ENCODE measurements at places on chromosomes 5 and 9.

DNA sequence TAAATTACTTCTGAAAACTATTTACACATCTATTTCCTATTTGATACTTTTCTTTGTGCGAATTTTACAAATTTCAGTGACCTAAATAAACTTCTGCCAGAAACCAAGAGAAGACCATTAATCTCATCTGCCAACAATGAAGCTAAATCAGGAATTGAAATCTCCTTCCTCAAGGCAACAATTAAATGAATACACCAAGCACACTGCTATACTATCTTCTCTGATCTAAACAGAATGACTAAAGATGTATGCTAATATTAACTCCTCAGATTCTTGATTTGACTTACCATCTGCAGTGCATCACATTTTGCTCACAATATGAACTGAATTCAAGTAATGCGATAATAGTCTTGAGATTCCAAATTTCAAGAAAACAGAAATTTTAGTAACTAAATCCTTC lies 82.3 kb downstream of the CEP120 start:
- no peak for DNase-seq

GRCh38 chr9:8570776-8571175 lies 771.2 kb upstream of the DMAC1 start:
- DNase-seq = no peak

DNA sequence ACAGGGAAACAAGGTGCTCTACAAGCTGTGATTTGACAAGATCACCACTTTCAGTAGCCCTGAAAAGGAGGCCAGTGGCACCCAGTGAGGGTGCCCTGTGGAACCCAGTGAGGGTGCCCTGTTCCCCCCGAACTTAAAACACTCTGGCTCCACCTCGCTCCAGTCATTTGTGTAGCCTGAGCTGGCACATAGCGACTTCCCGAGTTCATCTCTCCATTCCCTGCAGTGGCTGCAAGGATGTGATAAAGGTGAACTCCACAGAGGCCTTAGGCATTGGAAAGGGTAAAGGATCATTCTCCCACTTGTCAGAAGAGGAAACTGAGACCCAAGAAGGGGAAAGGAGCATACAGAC lies 21.9 kb upstream of the ANXA6 start:
- DNase-seq = no peak

DNA sequence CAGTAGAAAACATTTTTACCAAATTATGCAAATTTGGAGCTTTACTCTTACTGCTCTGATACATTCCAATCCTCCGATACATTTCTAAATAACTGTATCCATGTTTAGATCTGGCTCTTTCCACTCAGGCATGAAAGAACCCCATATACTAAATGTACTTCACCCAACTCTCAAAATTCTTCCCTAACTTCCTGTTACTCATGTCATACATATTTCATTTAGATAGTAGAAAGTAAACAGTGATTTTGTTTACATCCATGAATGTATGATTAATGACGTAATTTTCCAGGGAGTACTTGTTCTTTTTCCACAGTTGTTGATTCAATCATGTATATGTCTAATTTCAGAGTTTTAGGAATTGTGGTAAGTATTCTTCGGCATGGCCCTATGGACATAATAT lies 1426.5 kb upstream of the C9orf72 start:
- no peak for DNase-seq

GRCh38 chr9:70362952-70363351 lies 51.5 kb downstream of the KLF9 start:
- DNase-seq = no peak

DNA sequence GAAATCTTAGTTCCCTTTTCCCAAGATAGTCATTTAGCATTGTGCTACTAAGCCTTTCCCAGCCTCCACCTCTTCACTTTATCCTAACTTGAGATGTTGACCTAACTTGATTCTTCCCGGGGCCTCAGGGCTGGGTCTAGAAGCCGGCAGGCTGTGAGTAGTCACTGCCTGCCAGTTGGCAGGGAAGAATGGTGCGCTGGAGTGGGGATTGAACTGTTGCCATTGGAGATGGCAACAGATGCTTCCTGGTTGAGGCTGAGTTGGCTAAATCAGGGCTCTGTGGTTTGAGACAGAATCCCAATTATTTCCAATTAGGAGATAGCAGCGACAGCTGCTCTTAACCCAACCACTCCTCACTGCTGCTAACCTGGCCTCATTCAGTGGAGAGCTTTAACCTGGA lies 343.1 kb downstream of the BRINP1 start:
- no peak for DNase-seq

DNA sequence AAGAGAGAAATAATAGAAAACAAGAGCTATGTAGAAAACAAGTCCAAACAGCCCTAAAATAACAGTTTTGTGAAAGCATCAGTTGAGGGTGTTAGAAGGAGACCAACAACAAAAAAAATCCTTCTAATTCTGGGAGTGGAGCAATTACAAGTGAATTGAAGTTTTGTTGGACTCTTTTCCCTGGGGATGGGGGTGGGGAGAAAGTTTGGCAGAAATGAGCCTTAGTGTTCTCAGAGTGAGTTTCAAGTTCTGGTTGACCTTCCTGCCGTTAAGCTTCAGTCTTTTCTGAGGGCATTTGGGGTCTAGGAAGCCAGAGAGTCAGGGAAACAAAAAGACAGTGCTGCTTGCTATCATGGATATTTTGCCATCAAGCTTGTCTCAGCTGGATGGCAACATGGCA lies 106.3 kb upstream of the TRIM32 start:
- DNase-seq = no peak

- no peak for DNase-seq
These were observed at the start of gene PDCD1LG2 for GRCh38 chr9:5510360-5510931. PDCD1LG2 (plus strand) TSS chr9:5510531; CDS start chr9:5522547, 12,016 bp downstream.

- no peak for DNase-seq
These were observed at the start of gene PRSS3 for GRCh38 chr9:33795281-33795680. PRSS3 (plus strand) TSS chr9:33795561; CDS start chr9:33795574, 13 bp downstream.

GRCh38 chr5:6143523-6143922 lies 234.8 kb downstream of the MED10 start:
- DNase-seq = no peak
